ENCODE measurements at places on chromosomes 2 and 18.

DNA sequence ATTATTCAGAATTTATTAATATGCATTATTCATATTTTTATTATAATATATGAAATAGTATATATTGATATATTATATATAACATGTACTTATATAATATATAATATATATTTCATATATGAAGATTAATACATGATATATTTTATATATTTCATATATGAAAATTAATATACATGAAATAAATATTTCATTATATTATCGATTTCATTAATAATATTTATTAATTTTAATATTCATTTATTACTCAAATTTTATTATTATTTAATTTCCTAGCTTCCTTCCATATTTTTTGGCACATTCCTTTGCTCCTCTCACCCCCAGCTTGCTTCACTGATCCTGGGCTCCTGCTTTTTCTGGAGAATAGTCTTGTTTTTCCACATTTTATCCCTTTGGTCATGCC lies 29.7 kb downstream of the CD8B2 start:
- DNase-seq = no peak

DNA sequence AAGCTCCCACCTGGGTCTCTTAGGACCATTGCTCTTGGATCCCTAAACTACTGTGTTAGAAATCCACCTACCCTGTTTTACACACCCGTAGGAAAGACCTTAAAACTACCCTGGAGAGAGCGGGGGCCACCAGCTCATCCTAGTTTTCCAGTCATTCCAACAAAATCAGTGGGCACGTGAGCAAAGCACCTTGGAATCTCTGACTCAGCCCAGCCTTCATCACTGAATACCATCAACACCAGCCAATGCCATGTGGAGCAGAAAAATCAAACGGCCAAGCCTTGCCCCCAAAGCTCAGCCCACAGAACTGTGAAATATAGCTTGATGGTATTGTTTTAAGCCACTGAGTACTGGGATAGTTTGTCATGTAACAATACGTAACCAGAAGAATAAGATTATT lies 449.7 kb upstream of the CHAC2 start:
- DNase-seq = no peak

DNA sequence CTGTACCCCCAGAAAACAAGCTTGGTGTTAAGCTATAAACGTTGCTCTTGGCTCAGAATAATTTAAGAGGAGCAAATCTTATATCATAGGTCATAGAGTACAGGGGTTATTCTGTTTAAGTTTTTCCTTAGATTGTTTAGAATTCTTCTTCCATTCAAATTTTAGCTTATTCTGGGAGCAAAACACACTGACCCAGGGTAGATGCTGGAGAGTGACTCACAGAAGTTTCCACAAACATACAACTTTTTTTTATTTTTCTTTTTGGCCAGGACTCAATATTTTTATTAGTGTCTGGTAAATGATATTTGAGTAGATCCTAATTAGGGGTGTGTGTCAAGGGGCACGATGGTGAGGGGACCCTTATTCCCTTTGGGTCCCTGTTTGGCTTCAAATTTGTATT lies 71.5 kb upstream of the PSME4 start:
- DNase-seq = no peak

- DNase-seq = no peak
Observed at GRCh38 chr2:12151716-12152115, 405.3 kb downstream of the LPIN1 start.

GRCh38 chr18:13353084-13353823 lies 134.7 kb downstream of the LDLRAD4 start:
- no peak for DNase-seq

- no peak for DNase-seq
Observed at GRCh38 chr2:153474876-153475435, 3.6 kb downstream of the RPRM start.

GRCh38 chr2:235613649-235614048 lies 119.8 kb downstream of the AGAP1 start:
- DNase-seq = no peak

DNA sequence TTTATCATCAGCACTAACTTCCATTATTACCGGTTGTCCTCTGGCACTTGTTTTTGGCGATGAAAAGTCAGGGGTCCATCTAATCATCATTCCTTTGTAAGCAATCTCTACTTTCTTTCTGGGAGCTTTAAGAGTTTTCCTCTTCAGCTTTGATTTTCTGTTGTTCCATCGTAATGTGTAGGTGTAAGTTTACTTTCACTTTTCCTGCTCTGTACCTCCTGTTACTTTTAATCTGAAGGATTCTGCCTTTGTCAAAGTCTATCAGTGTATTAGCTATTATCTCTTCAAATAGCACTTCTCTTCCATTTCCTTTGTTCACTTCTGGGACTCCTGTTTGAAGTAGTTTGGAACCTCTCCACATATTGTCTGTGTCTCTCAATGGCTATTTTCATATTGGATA lies 25.5 kb upstream of the GPR155 start:
- DNase-seq = no peak

DNA sequence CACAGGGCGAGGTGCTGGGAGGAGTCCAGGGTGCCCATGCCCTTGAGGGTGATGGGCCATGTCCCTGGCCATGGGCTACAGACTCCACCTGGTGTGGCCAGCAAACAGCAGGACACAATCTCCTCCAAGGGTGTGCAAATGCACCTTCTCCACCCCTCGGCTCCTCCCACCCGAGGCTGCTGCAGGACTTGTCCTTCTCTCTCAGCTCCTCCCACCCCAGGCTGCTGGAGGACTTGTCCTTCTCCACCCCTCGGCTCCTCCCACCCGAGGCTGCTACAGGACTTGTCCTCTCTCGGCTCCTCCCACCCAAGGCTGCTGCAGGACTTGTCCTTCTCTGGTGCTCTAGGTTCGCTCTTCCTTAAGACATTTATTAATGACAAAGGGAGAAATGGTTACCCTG lies 57.3 kb upstream of the SNTG2 start:
- peak; percentile 72 for DNase-seq

DNA sequence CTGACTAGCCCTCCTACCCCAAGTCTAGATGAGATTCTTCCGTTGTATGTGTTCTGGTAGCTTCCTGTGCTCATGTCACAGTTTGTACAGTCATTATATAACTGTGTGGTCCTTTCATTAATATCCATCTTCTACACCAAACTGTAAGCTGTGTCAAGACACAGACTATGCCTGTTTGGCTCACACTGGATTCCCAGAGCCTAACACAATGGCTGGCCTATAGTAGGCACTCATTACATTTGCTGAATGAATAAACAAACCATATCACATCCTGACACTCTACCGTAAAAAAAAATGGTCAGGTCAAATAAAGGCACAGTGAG lies 72.6 kb downstream of the ANKRD44 start:
- no peak for DNase-seq

- no peak for DNase-seq
Observed at GRCh38 chr2:7899241-7899640, 782.6 kb upstream of the ID2 start.

DNA sequence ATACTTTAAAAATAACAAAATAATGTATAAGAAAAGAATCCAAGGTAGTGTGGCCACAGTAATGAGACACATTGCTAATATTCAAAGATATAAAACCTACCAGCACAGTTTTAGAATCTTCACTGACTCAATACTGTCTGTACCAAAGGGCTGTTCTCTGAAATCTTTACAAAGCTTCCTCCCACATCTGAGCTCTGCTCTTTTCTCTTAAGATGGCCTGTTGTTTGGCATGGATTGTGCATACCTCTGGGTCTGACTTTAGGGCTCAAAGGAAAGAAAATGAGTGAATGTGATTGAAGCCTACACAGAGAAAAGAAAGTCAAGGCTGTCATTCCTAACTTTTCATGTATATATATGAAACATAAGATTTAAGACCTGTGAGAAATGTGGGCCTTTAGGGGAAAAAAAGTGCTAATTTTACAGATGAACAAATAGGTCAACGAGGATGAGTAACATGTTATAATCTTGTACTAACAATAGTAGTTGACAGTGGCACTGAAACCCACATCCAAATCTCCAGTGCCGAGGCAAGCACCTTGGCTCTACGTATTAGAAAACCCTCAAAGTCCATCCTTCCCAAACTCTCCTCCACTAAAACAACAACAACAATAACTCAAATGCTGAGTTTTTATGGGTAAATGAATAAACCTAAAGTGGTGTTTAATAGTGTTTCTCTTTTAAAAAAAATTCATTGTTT lies 114.2 kb downstream of the ZNF521 start:
- no peak for DNase-seq

DNA sequence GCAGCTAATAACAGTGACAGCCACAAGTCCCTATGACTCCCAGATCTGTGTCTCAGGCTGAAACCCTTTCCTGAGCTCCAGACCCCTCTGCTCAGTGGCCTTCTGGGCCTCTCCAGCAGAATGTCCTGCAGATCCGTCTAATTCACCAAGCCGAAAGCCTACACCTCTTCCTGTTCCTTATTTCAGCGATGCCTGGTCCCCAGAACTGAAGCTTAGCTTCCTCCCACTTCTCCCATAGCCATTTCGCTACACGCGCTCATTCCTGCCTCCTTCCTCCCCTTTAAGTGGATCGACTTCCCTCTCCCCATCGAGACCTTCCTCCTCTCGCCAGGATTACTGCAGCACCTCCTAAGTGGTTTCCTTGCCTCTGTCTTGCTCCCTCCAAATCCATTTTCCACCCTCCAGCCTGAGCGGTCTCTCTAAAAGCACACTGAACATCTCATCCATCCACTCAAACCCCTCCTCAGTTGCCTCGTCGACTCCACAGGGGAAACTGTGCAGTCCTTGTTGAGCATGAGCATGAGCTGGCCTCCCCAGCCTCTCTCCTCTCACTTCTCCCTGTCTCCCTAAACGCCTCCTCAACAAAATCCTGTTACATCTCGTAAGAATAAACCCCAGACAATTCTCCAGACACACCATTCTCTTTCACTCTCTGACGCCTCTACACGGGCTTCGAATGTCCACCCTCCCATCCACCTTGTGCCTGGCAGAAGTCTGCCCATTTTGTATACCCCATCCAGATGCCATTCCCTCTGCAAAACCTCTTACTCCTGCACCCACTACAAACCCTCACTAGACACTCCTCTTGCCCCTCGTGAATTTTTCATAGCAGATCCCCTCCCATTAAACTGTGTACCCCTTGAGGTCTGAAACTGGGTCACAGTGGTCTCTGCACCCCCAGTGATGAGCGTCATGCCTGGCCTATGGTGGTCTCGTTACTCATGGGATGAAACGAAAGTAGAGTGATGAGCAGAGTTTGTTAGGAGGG lies 232.6 kb downstream of the ATAD2B start:
- no peak for DNase-seq

DNA sequence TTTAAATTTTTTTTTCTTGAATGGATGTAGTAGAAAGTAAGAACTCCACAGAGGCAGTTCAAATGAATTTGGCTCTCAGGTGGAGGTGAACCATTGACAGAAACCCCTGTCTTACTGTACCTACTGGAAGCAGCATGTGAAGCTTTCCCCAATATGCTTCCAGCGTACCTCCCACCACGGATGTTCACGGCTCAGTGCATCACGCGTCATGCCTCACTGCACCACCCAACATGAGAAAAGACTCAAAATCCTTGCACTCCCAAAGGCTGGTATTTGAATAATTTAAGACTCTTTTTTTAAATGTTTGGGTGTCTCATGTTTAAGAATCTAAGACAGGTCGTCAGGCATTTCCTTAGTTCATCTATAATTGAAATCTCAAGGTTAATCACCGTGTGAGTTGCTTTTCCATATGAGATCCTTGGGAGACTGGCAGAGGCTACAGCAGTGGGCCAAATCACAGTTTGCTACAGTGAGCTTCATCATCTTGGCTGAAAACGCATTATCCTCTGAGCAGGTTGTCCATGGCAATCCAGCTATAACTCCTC lies 846.4 kb downstream of the DCDC2C start:
- DNase-seq = no peak

GRCh38 chr2:128538396-128538795 lies 219.7 kb upstream of the HS6ST1 start:
- DNase-seq = peak; percentile 85

GRCh38 chr2:64401529-64401880 lies 52.5 kb upstream of the LGALSL start:
- no peak for DNase-seq

DNA sequence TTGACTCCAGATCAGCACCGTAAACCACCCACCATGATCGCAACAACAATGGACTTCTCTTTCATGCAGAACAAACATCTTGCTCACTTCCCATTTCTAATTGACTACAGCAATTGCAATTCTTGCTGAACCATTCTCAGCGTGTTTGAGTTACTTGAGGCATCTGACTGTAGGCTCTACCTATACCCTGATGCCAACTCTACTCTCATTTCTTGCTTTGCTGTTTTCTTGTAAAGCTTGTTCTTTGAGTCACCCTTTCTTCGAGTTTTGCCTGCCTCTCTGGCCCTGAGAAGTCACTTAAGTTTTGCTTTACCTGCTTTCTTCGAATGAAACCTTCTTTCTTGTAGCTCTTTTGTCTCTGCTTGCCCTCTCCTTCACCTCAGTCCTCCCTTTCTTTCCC lies 160.5 kb upstream of the RND3 start:
- DNase-seq = no peak

DNA sequence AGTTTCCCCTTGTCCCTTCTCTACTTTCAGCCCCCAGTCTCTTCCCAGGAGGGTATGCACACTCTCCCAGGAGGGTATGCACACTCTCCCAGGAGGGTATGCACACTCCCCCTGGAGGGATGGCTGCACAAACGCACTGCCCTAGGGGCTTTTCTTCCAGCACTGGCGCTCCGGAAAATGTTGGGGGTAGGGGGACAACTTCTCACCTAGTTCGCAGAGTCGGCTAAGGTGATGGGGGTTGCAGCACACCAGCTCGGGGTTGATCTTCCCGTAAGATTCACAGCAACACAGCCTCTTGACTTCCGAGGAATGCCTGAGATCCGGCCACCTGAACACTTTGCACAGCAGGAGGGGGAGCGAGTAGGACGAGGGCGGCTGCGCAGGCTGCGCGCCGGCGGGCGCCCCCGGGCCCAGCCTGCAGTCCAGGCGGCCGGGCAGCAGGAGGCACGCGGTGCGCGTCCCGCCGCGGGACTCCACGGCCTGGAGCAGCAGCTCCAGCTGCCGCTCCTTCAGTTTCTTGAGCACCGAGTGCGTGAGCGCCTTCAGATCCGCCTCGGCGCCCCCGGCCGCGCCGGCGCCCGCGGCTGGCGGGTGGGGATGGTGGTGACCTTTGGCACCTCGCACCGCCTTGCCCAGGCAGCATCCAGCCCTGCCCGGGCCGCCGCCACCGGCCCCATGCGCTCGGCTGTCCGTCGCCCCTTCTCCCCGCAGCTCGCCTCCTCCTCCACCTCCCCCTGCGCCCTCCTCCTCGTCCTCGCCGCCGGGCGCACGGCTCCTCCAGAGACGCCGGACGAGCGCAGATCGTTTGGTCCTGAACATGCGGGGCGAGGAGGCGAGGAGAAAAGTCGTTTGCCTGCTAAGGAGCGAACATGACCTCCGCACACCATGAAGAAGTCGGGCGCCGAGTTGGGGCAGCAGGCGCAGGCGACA lies 894 bp downstream of the SMAD7 start:
- DNase-seq = no peak

DNA sequence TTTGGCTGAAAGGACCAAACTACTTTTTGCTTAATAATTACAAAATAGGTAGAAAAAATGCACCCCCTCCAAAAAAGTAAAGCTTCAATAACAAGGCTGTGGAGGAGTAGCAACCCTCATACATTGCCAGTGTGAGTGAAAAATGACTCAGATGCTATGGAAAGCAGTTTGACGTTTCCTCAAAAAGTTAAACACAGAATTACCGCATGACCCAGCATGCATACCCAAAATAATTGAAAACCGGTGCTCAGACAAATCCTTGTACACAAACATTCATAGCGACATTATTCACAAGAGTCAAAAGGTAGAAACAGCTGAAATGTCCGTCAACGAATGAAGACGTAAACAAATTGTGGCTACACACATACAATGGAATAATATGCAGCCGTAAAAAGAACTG lies 38.8 kb upstream of the DAPL1 start:
- no peak for DNase-seq

All from mesenteric fat pad (tissue), 1 donor.